Activated T-cell treated with anti-CD3 and anti-CD28 coated beads for 48 hours (primary cell): ENCODE measurements at places on chromosomes 4 and X.

GRCh38 chr4:135191596-135191995 is 990.0 kb upstream of the PABPC4L start:
- DNase-seq = no peak

DNA sequence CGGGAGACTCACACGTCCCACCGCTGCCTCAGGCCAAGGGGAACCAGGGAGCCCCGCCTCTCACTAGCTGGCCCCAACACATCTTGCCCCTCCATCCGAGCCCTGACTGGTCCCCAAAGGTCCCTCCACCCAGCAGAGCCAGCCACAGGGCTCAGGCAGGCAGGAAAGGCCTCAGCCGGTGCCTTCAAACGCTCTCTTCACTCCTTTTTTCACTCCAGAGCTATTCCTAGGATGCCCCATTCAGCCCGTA is 1.5 kb upstream of the ARHGAP4 start:
- DNase-seq = no peak

- no peak for DNase-seq
Observed at GRCh38 chrX:107576392-107576791, 51.9 kb upstream of the PRPS1 start.

DNA sequence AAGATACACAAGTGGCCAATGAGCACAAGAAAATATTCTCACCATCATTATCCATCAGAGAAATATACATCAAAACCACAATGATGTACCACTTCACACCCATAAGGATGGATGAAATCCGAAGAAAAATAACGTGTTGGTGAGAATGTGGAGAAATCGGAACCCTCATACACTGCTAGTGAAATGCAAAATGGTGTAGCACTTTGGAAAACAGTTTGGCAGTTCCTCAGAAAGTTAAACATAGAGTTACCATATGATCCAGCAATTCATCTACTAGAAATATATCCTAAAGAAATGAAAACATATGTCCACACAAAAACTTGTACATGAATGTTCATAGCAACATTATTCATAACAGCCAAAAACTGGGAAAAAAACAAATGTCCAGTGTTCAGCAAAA is 18.5 kb upstream of the APBB2 start:
- no peak for DNase-seq

GRCh38 chrX:105121186-105121585 is 99.3 kb downstream of the TEX13A start:
- no peak for DNase-seq

DNA sequence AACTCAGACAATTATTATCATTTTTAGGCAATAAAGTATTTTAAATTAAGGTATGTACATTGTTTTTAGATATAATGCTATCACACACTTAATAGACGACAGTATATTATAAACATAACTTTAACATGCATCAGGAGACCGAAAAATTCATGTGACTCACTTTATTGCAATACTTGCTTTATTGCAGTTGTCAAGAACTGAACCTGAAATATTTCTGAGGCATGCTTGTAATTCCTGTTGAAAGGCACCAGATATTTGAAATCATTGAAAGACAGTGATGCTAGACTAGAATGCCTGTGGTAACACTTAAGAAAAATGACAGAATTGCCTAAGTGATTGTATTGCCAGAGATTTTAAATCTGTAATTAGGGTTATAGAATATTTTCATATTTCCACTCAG is 175.6 kb upstream of the MAGEB2 start:
- DNase-seq = no peak

- no peak for DNase-seq
Observed at GRCh38 chr4:7365462-7366179, 69.1 kb downstream of the PSAPL1 start.

DNA sequence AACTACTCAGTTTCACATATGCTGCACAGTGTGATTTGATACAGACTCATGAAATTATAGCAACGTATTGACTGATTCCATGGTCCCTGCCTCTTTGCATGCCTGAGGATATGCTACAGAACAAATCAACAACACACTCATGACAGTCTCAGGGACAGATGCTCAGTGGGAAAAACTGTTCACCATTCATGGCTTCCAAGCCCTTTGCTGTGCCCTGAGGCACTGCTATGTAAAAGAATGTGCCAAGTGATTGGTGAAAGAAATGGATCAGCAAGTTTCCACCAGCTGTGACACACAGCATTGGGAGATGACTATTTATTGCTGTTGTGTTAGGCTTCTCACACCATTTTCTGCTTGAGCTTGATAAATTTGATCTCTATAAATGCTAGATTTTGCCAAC is 825.6 kb upstream of the INTU start:
- DNase-seq = no peak

DNA sequence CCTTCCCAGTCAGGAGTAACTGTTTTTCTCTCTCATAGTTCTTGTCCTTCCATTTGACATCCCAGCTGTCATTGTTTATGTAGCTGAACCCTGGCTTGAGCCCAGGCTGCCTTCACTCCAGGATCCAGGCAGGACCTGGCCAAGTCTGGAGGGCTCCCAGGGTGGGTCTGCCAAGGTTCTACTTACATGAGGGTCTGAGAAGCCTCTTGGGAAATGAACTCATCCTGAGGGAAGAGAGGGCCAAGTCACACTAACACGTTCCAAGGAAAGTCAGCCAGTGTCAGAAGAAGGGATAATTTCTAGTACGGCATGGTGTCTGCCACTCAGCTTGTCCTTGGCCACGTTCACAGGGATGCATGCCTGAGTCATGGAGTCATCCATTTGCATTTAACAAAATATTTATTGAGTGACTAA is 54.8 kb upstream of the SRD5A3 start:
- DNase-seq = no peak

DNA sequence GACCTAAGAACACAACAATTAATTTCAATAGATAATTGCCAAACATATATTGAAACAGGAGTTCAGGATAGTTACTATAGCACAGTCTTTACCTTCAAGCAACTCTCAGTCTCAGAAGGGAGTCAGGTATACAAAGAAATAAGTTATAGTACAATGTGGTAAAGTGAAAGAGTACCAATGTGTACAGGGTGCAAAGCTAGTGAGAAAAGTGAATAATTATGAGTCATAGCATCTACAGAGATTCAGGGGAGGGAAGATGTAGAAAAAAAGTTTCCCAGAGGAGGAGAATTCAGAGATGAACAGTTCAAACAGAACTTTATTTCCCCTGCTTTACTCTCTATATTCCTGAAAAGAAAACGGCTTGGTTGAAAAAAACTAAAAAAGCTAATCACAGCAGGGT is 22.7 kb upstream of the DKK2 start:
- no peak for DNase-seq

GRCh38 chr4:101102114-101102742 is 245.1 kb downstream of the PPP3CA start:
- DNase-seq = no peak

DNA sequence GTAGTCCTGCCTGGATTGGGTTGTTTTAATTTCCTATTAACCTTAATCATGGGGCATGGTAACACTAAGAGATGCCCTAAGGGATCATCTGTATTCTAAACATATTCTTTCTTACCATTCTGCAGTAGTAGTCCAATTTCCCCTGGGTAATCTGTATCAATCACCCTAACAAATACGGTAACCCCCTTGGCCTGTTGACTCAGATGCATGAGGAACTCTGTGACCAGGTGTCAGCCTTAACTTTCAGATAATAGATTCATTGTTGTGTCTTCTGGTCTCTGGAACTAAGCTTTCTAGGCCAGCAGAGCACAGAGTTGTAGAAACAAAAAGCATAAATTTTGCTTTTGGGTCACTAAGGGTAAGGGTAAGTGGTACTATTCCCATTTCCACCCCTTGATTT is 13.1 kb upstream of the BANK1 start:
- no peak for DNase-seq

- DNase-seq = no peak
Observed at GRCh38 chr4:153228512-153229140, 24.4 kb downstream of the TRIM2 start.
